D721Med (cell line): ENCODE measurements at places on chromosomes 6 and 20.

- no peak for DNase-seq
These were observed 299.1 kb upstream of the PRDM1 start for GRCh38 chr6:105786890-105787655.

DNA sequence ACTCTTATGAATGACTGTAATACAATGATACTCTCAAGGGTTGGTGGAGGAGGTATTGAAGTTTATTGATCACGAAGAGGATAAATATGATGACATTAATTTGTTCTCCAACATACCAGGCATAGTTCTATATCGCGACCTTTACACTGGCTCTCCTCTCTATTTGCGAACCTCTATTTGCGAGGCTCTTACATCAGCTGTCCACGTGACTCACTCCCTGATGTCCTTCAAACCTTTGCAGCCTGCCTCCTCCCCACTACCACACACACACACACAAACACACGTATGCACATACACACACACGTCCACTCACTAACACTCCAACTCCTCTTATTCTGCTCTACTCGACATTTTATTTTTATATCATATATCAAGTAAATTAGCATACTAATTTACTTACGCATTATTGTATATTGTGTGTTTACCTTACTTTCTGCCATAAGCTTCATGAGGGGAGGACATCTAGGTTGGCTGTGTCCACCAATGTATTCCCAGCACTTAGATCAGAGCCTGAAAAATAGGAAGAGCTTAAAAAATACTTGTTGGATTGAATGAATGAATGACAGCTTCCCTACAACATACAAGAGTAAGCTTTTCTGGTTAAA is 53.3 kb upstream of the TNFRSF21 start:
- DNase-seq = no peak

DNA sequence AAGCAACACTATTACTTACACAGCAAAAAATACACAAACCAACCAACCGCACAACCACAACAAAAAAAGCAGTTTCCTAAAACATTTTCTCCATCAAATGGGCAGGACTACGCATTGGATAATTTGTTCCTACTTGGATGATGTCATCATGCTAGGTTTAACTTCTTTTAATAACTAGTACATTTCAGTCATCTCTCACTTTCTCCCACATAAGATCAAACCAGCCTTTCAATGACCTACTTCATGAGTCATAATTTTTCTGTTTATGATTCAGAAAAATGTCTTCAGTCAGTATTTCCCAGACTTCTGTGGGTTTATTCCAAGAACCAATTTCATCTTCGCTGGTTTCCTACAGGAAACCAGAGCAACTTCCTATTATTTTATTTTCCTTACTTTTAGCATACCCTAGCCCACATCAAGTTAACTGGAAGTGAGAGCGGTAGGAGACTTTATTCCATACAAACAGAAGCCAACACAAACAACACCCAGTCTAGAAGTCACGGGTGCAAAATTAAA is 134.2 kb downstream of the GMDS start:
- no peak for DNase-seq

- DNase-seq = no peak
These were observed 81.0 kb downstream of the ATG5 start for GRCh38 chr6:106244521-106244920.

DNA sequence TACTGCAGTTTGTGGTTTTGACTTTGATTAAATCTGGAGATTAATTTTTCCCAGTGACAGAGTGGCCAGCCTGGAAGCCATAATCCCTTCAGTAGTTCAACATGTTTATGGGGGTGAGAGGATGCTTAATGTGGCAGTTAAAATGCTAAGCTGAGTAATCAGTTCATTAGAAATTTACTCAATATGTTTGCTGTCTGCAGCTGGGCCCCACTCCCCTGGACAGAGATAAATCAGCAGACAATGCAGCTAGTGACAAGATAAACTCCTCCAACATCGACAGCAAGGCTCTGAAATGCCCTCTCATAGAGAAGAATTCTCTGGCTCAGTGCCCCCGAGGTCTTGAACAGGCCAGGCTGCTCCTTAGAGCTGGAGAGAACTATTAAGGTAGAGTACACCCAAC is 101.9 kb downstream of the LRFN2 start:
- no peak for DNase-seq

GRCh38 chr20:982754-983153 is 19.4 kb downstream of the RSPO4 start:
- DNase-seq = no peak

- DNase-seq = no peak
These were observed 119.3 kb downstream of the JPH2 start for GRCh38 chr20:44067650-44068081.

GRCh38 chr6:34955442-34955841 is 66.4 kb downstream of the ANKS1A start:
- DNase-seq = no peak
